ENCODE measurements at places on chromosomes 12 and 14. TPM values are rescaled to one million over a fixed set of nuclear protein-coding genes. Genes with fewer than 3 reads are reported as not detected.

FAM186B gene
- total RNA-seq = 0.48 TPM

NOP9 gene
- total RNA-seq = 43.9 TPM

GRIN2B gene
- not detected for total RNA-seq

FGD4 gene
- 0.18 TPM for total RNA-seq

LRP1-AS gene
- total RNA-seq = not detected

LALBA gene
- total RNA-seq = not detected

STAB2 gene
- total RNA-seq = not detected

GALNT9 gene
- not detected for total RNA-seq

OR4Q3 gene
- total RNA-seq = not detected

GZMH gene
- total RNA-seq = not detected

GRCh38 chr14:89576960-89577359 is 159.9 kb upstream of the FOXN3 start:
- no peak for DNase-seq
- no peak overlapping the region for H3K4me3 ChIP-seq
- no peaks in the 10 kb centered on the region for H3K27me3 ChIP-seq
- H3K4me1 ChIP-seq = no peaks in the 10 kb centered on the region
- H3K27ac ChIP-seq = no peak overlapping the region

DNA sequence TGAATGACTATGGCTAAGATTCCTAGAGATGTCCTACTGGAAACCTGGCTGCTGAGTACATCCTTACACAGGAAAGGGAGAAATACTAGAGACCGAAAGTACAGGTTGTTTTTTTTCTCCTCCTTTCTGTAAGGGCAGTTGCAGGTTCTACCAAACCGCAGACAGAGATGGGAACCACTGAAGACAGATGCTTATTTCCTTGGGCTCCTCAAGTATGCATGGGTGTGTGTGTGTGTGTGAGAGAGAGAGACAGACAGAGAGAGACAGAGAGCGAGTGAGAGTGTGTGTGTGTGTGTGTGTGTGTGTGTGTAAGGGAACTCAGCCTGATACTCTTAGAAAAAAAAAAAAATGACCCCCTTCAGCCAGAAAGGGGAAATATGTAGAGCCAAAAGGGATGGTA is 42.5 kb downstream of the MAP4K5 start:
- no peaks in the 10 kb centered on the region for H3K27me3 ChIP-seq
- H3K36me3 ChIP-seq = no peaks in the 10 kb centered on the region
- no peaks in the 10 kb centered on the region for H3K4me1 ChIP-seq

GRCh38 chr14:58915646-58916045 is 272.8 kb upstream of the DAAM1 start:
- H3K27ac ChIP-seq = no peak overlapping the region
- no peak for DNase-seq
- no peaks in the 10 kb centered on the region for H3K36me3 ChIP-seq
- no peaks in the 10 kb centered on the region for H3K27me3 ChIP-seq
- H3K4me3 ChIP-seq = no peak overlapping the region
- H3K4me1 ChIP-seq = no peaks in the 10 kb centered on the region

- H3K36me3 ChIP-seq = no peaks in the 10 kb centered on the region
- no peak overlapping the region for H3K4me3 ChIP-seq
- no peaks in the 10 kb centered on the region for H3K4me1 ChIP-seq
- no peaks in the 10 kb centered on the region for H3K27me3 ChIP-seq
Observed at GRCh38 chr12:22121224-22121623, 75.2 kb downstream of the CMAS start.

DNA sequence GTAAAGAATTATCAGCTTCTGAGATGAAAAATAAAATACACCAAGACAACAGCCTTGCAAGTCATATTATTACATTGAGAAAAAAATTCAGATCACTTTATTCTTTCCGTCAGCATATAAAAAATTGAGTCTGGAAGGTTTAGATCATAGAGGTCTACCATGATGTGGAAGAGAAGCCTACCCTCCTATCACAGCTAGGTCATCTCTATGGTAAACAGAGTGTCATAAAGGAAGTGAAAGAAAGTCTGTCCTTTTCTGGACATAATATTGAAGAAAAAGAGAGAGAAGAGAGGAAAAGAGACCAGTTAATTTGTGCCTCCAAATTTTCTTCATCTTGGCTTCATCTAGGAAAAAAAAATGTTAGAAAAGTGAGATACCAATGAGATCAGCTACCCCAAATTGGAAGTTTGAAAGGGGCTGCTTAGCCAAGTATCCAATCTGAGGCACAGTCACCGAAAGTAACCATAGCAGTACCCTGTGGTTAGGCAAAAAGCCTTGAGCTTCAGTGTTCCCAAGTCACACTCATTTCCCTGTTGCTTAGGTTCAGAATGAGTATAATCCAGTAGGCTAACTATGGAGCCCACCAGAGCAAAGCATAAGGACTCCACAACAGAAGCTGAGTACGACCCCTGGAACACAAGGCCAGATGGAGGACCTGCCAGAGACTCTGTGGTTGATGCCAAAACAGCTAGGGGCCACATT is 38.1 kb downstream of the DUSP6 start:
- no peak overlapping the region for H3K4me3 ChIP-seq
- H3K27me3 ChIP-seq = no peaks in the 10 kb centered on the region
- no peak for DNase-seq
- H3K4me1 ChIP-seq = no peaks in the 10 kb centered on the region

DNA sequence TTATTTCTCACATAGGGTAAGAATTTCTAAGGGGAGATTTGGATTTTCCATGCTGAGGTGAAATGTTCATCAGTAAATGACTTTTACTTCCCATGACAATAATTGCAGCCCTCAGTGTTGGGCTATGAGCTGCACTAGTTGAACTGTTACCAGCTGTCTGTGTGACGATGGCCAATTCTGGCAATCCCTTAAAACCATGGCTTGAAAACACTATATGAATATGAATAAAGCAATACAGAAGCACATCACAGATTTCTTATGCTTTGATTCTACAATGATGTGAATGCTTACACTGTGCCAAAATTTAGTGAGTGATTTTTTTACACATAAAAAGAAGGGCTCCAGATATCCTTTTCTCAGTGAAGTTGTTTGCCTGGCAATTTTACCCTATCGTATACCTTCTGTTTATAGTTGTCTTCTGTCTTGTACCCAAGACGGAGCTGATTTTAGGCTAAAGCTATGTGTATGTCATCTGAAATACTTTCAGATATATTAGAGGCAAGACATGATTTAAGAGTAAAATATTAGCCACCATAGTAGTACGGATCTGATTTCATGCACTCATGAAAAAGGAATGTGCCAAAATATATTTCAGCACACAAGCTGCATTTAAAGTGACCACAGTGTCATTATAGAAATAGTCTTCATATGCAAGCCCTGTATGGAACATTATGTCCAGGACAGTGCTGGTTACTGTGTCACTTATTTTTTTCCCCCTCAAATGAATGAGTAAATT is 52.0 kb downstream of the SLC38A4 start:
- DNase-seq = no peak
- no peaks in the 10 kb centered on the region for H3K4me1 ChIP-seq
- no peaks in the 10 kb centered on the region for H3K27me3 ChIP-seq
- H3K4me3 ChIP-seq = no peak overlapping the region
- H3K36me3 ChIP-seq = no peaks in the 10 kb centered on the region

DNA sequence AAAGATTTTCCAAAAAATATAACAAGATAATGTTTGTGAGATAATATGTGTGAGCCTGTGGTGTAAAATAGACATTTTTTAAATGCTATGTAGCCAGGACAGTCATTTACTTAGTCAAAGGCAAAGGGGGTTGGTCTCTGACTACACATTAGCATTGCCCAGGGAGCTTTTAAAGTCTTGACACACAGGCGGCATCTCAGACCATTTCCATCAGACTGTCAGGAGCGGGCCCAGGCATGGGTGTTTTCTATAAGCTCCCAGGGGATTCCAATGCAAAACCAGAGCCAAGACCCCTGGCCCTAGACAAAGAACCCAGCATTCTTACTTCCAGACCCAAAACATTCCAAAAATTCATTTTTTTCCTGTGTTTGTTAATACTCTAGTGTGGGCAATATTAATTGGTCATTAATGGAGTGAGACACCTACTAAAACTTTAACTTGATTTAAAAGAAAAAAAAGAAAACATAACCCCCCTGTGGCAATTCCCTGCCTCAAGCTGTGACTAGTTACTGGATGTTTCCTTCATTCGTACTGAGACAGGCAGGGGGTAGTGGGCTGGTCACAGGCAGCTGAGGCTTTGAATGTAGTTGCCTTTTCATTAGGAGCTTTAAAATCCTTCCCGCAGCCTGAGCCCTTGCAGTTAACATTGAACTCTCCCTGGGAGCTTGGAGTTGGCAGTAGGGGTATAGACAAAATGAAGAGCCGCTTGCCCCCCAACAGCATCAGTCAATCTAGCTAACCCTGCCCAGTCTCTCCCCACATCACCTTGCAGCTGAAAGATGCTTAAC is 103.7 kb downstream of the CMKLR1 start:
- H3K36me3 ChIP-seq = no peaks in the 10 kb centered on the region
- DNase-seq = no peak
- no peaks in the 10 kb centered on the region for H3K4me1 ChIP-seq
- no peak overlapping the region for H3K27ac ChIP-seq

GRCh38 chr14:23237772-23238594 is at the start of gene RNF212B:
TSS of gene RNF212B (plus strand) at chr14:23237936. CDS start at chr14:23240346, 2,410 bp downstream.
- no peaks in the 10 kb centered on the region for H3K36me3 ChIP-seq
- H3K27ac ChIP-seq = no peak within 1 kb of the TSS

GRCh38 chr14:77124345-77125280 is 17.0 kb downstream of the ZDHHC22 start:
- peak overlapping the region; percentile 48 for H3K4me3 ChIP-seq
- DNase-seq = no peak
- peaks cover 49% of the 10 kb centered on the region for H3K4me1 ChIP-seq
- H3K36me3 ChIP-seq = no peaks in the 10 kb centered on the region
- H3K27me3 ChIP-seq = peaks cover 7% of the 10 kb centered on the region

DNA sequence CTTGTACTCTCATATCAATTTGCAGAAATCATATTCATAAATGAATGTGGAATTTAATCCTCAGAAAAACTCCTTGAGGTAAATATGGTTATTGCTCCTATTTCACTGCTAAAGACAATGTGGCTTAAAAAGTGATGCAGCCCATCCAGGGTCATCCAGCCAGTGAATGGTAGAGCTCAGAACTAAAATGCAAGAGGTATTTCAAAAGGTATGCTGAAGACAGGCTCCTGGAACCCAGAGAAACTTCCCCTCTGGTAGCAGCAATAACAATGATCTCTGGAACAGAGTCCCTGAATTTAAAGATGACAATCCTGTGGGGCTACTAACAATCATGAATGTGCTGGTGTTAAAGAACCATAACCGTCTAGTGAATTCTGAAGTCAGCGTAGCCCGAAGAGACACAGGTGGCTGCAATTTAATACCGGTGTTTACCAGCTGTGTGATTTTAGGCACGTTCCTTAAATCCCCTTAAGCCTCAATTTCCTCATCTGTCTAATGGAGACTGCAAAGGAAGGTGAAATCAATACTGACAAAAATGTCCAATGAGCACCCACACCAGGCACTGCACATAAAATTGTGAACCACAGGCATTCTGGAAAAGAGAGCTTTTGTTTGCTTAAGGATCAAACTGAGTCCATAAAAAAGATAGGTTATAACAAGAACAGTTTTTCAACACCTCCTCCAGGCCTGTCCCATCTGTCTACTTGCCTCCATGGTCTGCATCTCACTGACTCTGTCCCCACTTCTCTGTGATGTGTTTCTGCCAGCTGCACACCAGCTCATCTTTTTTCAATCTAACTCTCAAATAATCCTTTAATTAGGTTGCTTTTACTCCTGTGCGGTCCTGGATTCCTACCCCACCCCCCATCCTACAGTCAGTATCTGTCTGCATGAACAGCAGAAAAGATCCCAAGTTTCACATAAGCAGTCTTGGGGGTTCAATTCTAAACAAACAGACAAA is 10.5 kb downstream of the TM7SF3 start:
- DNase-seq = no peak
- 0 out of 2 replicates have a peak overlapping the region, but pooled peaks have one; percentile 17 for H3K4me3 ChIP-seq

DNA sequence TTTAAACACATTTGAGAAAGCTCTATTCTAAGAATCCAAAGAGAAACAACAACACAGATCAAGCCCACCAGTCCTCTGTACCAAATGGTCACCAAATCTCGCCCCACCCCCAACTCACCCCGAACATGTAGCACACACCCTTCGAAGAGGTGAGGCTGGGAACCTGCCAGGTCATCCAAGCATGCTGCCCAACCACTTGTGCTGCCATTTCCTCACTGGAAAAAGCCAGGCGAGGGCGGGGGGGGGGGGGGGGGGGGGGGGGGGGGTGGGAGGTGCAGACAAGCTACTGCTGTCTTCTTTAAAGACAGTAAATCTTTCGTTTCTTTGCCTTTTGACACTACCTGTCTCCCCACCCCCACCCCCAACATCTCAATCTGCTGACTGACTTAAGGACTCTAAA is 59.9 kb downstream of the SETD3 start:
- no peak overlapping the region for H3K4me3 ChIP-seq
- no peak overlapping the region for H3K27ac ChIP-seq
- no peaks in the 10 kb centered on the region for H3K36me3 ChIP-seq
- DNase-seq = no peak
- H3K4me1 ChIP-seq = no peaks in the 10 kb centered on the region
- H3K27me3 ChIP-seq = no peaks in the 10 kb centered on the region

GRCh38 chr14:53016491-53016890 is 65.6 kb upstream of the FERMT2 start:
- DNase-seq = no peak
- no peaks in the 10 kb centered on the region for H3K36me3 ChIP-seq
- H3K27me3 ChIP-seq = no peaks in the 10 kb centered on the region
- no peaks in the 10 kb centered on the region for H3K4me1 ChIP-seq
- H3K4me3 ChIP-seq = no peak overlapping the region

DNA sequence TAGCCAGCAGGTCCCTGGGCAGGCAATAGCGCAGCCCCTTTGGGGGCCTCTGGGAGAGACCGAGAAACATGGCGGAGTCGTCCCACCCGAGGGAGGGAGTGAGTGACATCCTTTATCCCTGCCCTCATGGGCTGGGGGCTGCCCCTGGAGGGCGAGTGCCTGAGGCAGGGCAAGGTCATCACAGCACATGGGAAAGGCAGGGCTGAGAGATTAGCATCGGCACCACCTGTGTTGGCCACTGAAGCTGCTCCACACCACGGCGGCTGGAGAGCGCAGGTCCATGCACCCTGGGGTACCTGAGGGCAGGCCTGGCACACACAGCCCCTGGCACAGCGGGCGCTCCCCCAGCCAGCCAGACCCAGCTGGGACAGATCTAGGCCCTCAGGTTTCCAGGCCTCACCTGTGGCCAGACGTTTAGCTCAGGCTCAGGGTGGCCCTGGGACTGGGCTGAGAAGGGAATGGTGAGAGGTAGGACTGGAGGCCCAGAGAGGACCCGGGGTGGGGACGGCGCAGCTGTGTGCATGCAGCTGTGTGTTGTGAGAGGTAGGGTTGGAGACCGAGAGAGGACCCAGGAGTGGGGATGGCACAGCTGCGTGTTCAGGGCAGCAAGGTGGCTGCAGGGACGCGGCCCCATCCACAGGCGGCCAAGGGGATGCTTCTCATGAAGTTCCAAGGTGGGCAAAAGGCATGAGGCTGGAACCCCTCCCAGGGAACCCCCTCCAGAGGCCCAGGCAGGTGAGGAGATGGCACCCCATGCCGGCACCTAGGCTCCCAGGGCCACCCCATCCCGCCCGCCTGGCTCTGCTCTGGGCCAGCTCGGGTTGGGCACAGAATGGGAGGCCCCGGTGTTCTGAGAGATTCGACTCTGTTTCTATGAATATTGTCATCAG is 74.1 kb downstream of the KIF26A start:
- no peaks in the 10 kb centered on the region for H3K36me3 ChIP-seq
- no peaks in the 10 kb centered on the region for H3K4me1 ChIP-seq
- H3K27ac ChIP-seq = no peak overlapping the region
- DNase-seq = no peak
- H3K4me3 ChIP-seq = no peak overlapping the region
